ENCODE measurements at places on chromosomes 3 and 15.
A peak's percentile ranks its signal among the peaks of the same experiment; 100 is the strongest.

DNA sequence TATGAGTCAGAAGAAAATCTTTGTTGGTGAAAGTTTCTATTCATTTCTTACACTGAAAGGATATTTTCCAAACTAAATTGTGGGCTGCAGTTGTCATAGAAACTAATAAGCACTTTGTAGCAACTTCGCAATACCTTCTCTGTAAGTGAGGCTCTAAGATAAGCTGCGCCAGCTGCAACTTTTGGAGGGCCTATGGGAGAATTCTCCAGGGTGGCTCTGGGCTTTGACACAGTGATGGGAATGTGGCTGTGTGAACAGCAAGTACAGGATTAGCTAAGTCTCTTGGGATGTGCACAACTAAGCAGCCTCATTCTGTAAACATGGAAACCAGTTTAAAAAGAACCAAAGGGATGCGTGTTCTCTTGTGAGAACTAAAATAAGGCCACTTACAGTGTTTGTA lies 124.6 kb upstream of the SGO1 start:
- no peak for DNase-seq

- DNase-seq = peak; percentile 59
Observed at GRCh38 chr3:190444006-190444405, 5.7 kb downstream of the TMEM207 start.

DNA sequence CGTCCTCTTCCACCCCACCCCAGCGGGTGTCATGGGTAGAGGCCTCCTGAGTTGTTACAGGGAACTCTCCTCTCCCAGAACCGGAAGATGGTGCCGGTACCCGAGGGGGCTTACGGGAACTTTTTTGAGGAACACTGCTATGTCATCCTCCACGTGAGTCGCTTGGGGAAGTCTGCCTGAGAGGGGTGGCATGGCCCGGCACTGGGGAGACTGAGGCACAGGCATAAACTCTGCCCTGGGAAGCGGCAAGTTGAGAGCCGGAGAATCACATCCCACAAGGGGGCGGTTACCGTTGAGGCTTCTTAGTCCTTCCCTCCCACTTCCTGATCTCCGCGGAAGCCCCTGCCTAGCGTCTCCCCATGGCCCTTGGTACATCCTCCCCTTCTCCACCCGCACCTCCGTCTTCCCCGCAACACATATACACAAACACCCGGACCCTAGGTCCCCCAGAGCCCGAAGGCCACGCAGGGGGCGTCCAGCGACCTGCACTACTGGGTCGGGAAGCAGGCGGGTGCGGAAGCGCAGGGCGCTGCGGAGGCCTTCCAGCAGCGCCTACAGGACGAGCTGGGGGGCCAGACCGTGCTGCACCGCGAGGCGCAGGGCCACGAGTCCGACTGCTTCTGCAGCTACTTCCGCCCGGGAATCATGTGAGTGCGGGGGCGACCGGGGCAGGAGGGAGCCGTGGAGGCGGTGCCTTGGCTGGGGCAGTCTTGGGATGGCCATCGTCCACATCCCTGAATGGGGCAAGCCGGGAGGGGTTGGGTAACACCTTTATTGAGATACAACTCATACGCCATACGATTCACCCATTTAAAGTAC lies 3.4 kb downstream of the VILL start:
- peak; percentile 92 for DNase-seq

DNA sequence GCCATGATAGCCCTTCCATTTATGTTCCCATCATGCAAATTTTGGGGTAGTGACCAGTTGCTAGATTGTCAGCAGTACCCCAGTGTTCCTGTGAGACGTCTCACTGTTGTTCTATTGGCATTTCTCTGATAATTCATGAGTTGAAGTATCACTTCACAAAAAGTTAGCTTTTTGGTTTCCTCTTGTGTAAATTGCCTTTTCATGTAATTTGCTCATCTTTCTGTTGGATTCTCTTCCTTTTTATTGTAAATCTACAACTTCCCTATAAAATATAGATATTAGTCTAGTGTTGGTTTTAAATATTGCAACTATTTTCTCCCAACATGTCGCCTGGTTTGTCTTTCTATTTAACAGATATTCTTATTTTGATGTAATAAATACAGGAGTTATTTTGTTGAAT lies 7.5 kb upstream of the A4GNT start:
- no peak for DNase-seq

GRCh38 chr3:69770219-69770618 lies 31.0 kb downstream of the MITF start:
- no peak for DNase-seq

All from hematopoietic multipotent progenitor cell treated with erythropoietin and hydrocortisone succinate and interleukin-3 and kit ligand, for 4 days (in vitro differentiated cells).